Activated T-cell treated with anti-CD3 and anti-CD28 coated beads, Interleukin-2, amount 50 U/mL, for 24 hours (primary cell): ENCODE measurements at places on chromosomes 2 and 18.

GRCh38 chr2:44326548-44327264 is 34.6 kb downstream of the PREPL start:
- no peak for DNase-seq

- no peak for DNase-seq
Measured at GRCh38 chr18:69217196-69218000, 183.3 kb upstream of the DOK6 start.

DNA sequence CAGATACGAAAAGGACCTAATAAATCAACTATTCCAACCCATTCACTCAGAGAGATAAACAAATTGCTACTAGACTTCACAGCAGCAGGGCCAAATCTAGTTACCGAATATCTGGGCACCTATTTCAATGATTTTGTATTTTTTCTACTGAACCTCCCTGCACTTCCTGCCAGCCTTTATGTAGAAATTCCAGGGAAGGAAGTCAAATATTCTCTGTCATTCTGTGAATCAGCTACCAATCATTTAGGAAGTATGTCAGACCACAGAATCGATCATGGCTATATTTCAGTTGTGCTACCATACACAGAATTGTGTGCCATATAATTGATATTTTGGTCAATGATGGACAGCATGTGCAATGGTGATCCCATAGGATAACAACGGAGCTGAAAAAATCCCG is 109.6 kb upstream of the SPOPL start:
- DNase-seq, result no peak

GRCh38 chr18:51070545-51070944 is 40.5 kb downstream of the SMAD4 start:
- DNase-seq, result no peak

- DNase-seq, result no peak
Measured at GRCh38 chr2:61704364-61704763, 149.5 kb downstream of the FAM161A start.

GRCh38 chr2:39416140-39416539 is 20.9 kb downstream of the MAP4K3 start:
- no peak for DNase-seq

GRCh38 chr2:219626540-219626939 is 890 bp upstream of the SLC4A3 start:
- peak; percentile 20 for DNase-seq

DNA sequence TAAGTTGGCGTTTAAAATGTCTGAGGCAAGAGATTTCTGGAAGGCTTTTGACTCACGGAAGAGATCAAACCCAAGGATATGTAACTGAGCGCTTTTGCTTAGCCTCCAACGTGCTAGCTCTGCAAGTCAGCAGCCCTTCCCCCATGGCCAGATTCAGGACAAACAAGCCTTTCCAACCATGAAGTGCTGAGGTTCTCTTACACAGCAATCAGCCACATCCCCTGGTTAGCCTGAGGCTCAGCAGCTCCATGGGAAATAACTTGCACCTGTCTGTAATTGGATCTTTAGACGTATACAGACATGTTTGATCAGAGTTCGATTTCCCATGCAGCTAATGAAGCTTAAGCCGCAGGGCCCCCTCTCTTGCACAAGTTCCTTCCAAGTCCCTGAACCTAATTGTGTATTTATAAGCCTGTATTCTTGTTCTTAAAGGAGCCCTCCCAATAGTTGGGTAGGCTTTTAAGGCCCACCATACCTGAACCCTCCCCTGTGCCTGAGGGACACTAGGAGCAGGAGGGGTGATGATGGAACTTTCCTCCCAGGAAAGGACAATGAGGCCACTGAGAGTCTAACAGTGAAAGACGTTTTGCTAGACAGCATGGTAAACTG is 2.1 kb upstream of the TMEM131 start:
- no peak for DNase-seq

DNA sequence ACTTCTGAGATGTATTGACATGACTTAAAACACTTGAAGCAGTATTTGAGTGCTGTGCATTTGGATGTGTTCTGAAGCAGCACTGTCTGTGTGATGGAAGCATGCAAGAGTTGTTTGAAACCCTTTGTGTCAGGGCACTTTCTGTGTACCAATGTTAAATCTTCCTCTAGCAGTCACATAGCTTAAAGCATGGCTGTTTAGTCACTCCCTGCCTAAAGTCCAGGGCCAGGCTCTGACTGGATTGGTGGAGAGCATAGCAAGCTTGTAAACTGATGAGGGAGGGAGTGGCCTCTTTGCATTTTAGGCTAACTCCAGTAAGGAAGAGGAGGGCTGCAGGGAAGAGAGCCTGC is 73.5 kb downstream of the MYO1B start:
- DNase-seq, result no peak

- DNase-seq, result no peak
Measured at GRCh38 chr2:72278046-72278445, 130.4 kb upstream of the CYP26B1 start.

DNA sequence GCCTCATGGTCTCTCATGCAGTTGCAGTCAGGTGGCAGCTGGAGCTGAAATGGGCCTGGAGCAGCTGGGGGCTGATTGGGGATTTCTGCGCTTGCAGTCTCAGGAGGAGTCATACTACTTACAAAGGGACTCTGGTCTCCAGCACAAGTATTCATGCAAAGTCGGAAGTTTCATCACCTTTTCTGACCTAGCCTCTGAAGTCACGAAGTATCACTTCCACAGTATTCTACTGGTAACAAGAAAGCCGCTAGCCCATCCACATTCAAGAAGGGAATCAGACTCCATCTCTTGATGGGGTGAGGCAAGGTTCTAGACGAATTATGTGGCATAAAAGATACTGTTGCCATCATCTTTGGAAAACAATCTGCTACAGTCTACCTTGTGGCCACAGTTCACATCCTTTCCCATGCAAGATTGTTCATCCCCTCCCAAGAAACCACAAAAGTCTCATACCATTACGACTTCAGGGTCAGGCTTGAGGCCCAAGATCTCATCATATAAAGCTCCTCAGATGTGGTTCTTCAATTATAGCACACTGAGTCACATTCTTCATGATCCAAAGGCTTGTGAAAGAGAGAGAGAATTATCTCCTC is 95.3 kb downstream of the SMC6 start:
- no peak for DNase-seq

GRCh38 chr2:99971326-99971900 is 171.0 kb downstream of the AFF3 start:
- no peak for DNase-seq

DNA sequence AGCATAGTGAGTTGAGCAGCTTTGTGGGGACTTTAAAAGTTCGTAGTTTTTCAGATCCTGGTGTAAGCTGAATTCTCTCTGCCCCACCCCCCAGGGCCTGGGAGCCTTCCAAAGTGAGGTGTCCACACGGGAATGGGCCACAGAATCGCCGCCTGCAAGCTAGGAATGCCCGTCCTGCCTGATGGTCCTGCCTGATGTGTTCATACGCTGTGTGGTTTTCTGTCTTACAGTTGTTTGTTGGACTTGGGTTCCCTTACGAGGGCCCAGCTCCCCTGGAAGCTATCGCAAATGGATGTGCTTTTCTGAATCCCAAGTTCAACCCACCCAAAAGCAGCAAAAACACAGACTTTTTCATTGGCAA is 158.7 kb downstream of the MGAT5 start:
- DNase-seq, result no peak

- no peak for DNase-seq
Measured at GRCh38 chr2:116489292-116489691, 1325.2 kb upstream of the DDX18 start.

GRCh38 chr2:204899983-204900382 is 354.7 kb downstream of the PARD3B start:
- DNase-seq, result no peak

- DNase-seq, result no peak
Measured at GRCh38 chr2:122748552-122749011, 993.1 kb downstream of the TSN start.

- no peak for DNase-seq
Measured at GRCh38 chr2:36530178-36530982, 67.6 kb downstream of the FEZ2 start.

- no peak for DNase-seq
Measured at GRCh38 chr2:197311421-197312033, 947 bp upstream of the ANKRD44 start.

GRCh38 chr18:22687892-22688680 is 245.0 kb upstream of the RBBP8 start:
- no peak for DNase-seq

GRCh38 chr2:137333386-137334165 is 568.2 kb downstream of the THSD7B start:
- no peak for DNase-seq

GRCh38 chr2:203626952-203627681 is 79.3 kb upstream of the CD28 start:
- no peak for DNase-seq

GRCh38 chr2:232203936-232204335 is 174.6 kb upstream of the ALPP start:
- no peak for DNase-seq

DNA sequence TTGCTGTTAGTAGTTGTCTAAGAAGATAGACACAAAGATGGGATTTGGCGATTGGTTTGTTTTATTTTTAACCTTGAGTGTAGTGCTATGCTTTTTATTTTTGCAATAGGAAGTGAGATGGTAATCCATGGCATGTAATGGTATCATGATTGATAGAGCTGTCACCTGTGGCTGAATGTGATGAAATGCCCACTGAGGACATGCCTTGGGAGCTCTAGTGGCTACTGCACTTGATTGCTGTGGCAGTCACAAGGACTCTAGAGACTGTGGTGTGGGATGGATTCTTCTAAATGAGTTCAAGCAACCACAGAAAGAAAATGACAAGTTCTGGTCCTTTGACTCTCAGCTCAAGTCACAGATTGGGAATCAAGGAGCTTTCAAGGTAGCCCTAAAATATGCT is 139.4 kb downstream of the CYRIA start:
- no peak for DNase-seq

- no peak for DNase-seq
Measured at GRCh38 chr18:5103693-5104092, 93.4 kb downstream of the AKAIN1 start.

DNA sequence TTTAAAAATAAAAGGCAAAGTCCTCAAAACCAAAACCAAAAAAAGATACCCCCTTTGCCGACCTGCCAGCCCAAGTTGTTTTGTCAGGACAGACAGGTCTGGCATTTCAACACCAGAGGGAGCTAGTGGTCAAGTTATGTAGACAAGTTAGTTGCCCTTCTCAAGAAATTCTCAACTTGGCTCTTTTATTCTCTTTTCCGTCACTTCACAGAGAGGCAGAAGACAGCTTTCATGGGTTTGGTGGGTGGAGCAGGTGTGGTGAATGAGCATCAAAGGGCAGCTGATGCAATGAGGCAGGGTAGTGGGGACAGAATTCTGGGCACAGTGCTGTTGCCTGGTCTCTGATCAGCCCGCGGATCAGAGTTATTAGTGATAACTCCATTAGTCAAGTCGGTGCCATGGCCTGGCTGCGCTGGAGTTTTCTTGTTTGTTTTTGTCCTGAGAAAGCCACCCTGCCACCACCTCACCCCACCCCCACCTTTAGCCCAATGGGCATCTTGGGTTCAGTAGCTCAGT is 303.7 kb upstream of the EPAS1 start:
- DNase-seq, result peak; percentile 54

DNA sequence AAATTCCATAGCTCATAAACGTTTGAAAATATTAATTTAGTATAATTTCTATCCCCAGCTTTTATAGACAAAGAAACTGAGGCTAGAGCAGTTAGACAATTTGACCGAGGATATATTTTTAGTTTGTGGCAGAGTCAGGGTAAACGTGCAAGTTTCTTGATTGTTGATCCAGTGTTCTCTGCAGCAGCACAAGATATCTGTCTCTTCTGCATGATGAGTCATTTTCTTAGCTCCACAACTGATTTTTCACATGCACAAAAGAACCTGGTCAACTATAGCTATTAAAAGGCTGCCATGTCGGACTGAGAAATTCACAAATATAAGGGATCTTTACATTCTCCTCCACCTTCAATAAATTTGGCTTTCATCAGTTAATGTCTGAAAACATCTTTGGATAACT is 143.4 kb upstream of the CYP26B1 start:
- no peak for DNase-seq

- DNase-seq, result no peak
Measured at GRCh38 chr2:88950010-88950409, 258.5 kb downstream of the RPIA start.

DNA sequence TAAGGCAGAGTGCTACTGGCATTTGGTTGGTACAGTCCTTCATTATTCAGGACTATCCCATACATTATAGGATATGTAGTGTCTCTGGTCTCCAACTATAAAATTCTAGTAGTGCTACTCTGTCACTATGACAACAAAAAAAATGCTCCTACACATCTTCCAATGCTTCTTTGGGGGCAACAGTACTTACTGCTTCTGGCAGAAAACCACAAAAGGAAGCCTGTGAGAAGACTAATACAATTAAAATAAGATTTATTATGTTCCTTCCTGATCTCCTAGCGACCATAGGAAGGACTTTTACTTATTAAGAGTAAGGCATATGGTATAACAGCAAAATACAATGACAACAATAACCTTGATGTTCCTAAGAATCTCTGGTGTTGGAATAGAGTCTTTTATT is 48.4 kb upstream of the CPO start:
- no peak for DNase-seq

DNA sequence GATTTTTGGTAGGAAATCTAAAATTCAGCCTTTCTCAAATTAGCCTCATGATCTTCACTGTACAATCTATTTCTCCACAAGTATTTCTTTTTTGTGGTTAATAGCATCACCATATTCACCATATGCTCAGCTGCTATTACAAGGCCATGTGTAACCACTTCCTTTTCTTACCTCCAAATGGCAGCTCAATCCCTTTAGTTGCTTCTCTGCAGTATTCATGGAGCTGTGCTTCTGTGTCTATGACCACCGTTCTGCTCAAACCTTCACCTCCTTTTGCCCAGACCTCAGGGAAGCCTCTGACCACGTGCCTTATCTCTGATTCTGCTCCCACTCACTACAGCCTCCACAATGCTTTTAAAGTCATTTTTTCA is 126.7 kb upstream of the TMEM200C start:
- DNase-seq, result no peak

DNA sequence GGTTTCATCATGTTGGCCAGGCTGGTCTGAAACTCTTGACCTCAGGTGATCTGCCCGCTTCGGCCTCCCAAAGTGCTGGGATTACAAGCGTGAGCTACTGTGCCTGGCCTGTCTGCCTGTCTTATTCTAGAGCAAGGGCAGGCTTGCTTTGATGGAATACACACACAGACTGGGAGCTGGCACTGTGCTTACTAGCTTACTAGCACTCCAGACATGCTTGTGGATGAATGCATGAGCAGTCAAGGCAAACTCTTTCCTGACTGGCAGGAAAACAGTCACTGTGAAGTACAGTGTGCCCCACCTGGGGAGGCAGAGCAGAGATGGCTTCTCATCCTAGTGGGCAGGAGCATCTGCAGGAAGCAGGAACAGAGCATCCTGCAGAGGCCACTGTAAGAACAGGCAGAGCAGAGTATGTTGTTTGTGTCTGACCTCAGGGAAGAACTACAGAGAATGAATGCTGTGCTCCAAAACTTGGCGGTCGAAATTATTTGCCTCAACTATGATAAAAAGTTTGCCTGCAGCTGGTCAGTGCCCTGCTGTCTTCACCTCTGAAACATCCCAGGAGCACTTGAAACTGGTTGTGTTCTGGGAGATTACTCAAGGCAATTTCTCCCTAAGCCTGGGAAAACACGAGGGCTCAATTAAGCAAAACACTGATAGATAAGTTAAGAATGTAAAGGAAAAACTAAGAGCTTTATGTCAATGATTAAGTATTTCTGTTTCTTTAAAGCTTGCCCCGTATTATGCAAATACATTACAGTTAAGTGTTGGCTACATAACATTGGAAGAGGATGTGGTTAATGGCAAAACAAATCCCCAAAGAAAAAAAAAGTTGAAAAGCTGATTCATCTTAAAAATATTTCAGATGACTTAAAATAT is 102.4 kb downstream of the VAPA start:
- DNase-seq, result no peak

- DNase-seq, result no peak
Measured at GRCh38 chr2:60523963-60524362, 29.5 kb downstream of the BCL11A start.
